Right kidney (tissue), 9 donors: ENCODE measurements at places on chromosomes 4 and X.
A peak's percentile ranks its signal among the peaks of the same experiment; 100 is the strongest.

DNA sequence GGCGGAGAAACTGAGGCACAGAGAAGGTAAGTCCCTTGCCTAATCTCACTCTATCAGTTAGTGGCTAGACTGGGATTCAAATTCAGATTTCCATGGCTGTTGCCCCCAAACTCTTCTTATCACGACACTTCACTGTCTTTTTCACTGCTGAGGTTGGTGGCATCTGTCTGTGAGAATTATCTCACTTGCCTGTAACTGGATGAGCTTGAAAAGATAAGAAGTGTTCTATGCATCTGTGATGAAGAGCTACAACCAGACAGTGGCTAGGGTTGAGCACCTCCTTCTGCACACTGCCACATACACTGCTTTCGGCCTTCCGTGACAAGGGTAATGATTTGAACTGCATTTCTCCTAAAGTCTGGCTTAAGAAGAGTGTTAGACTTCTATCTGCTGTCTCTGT is 107.9 kb upstream of the TEX13D start:
- DNase-seq = no peak

DNA sequence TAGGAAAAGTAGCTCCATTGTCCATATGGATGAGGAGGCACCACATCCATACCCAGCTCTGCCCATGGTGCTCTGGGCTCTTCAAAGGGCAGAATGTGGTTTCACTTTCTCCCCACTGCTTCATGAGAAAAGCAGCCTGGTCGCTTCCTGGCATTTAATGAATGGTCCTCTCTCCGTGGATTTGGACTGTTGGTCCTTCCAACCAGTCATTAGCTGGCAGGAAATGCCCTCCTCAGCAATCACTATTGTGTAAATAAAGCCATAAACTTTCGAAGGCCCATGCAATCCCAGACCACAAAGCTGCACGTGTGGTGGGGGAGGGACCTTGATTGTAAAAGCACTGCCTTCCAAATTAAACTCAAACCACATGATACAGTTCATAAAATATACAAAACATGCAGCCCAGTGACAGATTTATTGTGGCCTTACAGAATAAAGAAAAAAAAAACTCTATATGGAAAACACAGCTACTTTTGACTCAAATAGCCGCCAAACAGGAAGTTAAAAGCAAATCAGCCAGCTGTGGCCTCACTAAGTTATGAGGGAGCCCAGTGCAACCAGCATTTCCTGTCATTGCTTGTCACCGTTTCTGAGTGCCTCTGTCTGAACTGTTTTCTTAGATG is 8.1 kb downstream of the MBNL3 start:
- peak; percentile 50 for DNase-seq

DNA sequence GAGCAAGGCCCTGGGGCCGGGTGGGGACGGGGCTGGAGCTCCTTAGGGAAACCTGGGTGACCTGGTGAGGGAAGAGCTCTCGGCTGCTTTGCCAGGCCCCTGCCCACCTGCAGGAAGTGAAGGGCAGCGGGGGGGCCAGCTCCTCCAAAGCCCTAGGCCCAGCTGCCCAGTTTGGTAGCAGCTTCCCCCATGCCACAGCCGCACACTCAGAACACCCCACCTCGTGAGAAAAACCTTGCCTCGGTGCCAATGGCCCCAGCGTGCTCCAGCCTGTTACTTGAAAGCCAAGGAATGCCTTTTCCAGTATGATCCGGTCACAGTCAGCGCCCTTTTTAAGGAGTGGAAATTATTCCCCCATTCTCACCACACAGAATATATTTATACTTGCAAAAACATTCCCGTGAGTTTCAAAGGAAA is 38.3 kb downstream of the ACOX3 start:
- DNase-seq = no peak

GRCh38 chr4:139922406-139923024 is 231.5 kb downstream of the MAML3 start:
- DNase-seq = no peak

DNA sequence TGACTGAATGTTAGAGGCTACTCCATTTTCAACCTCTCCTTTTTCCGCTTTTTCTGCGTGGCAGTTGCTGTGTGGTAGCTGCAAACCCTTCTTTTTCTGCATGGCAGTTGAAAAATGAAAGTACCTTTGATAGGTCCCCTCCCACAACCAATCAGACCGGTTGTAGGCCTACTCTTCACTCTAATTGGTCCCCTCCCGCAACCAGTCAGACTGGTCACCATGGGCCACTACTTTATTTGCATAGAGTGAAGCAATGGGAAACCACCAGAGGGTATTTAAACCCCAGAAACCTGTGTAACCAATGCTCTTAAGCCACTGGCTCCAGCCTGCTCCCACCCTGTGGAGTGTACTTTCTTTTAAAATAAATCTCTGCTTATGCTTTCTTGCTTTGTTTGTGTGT is 877.8 kb downstream of the FAM133A start:
- no peak for DNase-seq

DNA sequence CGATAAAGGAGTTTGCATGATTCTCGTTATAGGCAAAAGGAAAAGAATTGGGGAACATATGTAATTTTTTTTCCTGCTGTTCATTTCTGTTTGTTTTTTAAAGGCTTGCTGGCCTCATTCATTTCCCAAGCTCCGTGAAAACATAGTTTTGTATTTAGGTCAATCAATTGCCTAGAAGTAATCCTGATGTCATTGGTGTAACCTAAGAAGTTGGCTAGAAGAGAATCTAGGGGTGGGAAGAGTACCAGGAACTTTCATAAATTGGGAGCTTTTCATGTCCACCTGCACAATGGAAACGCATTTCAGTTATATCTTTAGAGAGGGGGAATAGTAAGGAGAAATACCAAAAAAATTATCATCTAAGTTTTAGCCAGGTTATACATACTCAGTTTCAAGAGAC is 3.8 kb downstream of the RAPGEF2 start:
- DNase-seq = no peak

DNA sequence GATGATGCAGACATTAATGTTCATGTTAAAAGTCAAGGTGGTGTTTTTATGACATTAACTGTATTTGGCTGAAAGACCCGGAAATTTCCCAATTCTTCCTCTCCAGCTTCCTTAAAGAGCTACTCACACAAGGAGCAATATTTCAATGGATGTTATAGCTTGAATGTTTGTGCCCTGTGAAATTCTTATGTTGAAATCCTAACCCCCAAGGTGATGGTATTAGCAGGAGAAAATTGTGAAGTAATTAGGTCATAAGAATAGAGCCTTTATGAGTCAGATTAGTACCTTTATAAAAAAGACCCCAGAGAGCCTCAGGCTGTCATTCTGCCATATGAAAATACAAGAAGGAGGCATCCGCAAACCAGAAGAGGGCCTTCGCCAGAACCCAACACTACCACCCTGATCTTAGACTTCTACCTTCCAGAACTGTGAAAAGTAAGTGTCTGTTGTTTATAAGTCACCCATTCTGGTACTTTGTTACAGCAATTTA is 3.6 kb downstream of the TLR1 start:
- DNase-seq = no peak

DNA sequence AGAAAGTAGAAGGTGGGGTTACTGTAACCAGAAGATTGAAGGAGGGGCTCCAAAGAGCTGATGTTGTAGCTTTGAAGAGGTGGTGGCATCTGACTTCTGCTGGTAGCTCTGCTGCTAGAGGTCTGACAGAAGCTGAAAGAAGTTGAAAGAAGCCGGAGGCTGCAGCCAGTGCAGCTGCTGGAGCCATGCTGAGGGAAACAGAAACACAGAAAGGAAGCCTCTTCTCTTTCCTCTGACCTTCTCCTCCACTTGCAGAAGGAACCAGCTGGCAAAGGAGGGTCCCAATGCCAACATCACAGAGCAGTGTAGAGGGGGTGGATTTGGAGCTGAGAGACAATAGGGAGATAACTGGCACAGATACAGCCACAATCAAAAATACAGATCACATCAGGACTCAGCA is 89.3 kb upstream of the HHIP start:
- no peak for DNase-seq

- no peak for DNase-seq
Observed at GRCh38 chr4:153782581-153782980, 6.3 kb downstream of the SFRP2 start.

- DNase-seq = no peak
Observed at GRCh38 chrX:7133050-7133440, 14.5 kb upstream of the STS start.

DNA sequence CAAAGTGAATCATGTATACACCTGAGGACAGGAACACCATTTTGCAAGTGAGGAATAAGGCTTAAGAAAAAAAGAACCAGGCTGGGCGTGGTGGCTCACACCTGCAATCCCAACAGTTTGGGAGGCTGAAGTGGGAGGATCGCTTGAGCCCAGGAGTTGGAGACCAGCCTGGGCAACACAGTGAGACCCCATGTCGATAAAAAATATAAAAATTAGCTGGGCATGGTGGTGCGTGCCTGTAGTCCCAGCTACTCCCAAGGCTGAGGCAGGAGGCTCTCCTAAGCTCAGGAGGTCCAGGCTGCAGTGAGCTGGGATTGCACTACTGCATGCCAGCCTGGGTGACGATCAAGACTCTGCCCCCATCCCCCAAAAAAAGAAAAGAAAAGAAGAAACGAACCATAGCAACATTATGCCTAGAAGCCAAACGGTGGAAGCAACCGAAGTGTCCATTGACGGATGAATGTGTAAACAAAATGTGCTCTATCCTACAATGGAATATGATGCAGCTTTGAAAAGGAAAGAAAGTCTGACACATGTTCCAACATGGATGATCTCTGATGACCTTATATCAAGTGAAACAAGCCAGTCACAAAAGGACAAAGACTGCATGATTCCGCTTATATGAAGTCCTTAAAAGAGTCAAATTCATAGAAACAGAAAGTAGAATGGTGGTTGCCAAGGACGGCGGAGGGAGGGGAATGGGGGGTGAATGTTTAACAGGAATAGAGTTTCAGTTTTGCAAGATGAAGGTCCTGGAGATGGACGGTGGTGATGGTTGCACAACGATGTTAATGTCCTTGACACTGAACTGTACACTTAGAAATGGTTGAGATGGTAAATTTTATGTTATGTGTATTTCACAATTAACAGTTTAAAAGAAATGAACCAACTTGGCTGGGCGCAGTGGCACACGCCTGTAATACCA is 8.6 kb upstream of the KIAA0232 start:
- DNase-seq = no peak

GRCh38 chrX:57586360-57586759 is 5.5 kb upstream of the ZXDB start:
- no peak for DNase-seq

DNA sequence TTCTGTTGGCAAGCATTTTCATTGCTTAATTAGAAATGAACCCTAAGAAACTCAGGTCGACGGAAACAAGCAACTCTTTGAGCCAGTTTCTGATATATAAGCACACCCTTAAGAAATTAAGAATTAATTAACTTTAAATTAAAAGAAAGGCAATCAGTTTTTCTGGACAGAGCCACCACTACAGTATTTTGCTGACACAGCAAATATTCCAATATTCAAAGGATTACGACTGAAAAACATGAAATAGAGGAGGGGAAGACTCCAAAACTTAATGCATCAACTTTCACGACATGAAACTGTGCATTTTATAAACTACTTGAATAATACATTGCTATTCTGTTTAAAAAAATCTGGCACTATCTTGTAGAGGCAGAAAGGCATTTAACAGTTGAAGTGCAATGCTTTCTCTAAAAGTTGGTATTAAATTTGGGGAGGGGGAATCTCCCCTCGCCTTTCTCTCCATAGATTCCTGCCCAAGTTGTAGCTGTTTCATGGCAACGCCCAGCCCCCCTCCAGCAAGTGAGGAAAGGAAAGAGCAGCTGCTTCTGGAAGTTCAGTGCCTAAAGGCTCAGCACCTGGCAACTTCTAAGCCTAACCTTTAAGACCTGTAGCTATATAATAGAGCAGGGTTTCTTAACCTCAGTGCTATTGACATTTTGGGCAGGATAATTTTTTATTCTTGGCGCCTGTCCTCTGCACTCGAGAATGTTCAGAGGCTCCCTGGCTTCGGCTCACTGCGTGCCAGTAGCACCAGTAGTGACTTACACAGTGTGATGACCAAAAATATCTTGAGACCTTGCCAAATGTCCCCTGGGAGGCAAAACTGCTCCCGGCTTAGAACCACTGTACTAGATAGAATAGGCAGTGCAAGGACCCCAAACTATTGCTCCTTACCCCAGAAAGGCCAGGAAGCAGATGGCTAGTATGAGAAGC is 6.7 kb upstream of the ZCCHC18 start:
- no peak for DNase-seq

- DNase-seq = no peak
Observed at GRCh38 chr4:163610648-163611047, 116.2 kb downstream of the TMA16 start.

DNA sequence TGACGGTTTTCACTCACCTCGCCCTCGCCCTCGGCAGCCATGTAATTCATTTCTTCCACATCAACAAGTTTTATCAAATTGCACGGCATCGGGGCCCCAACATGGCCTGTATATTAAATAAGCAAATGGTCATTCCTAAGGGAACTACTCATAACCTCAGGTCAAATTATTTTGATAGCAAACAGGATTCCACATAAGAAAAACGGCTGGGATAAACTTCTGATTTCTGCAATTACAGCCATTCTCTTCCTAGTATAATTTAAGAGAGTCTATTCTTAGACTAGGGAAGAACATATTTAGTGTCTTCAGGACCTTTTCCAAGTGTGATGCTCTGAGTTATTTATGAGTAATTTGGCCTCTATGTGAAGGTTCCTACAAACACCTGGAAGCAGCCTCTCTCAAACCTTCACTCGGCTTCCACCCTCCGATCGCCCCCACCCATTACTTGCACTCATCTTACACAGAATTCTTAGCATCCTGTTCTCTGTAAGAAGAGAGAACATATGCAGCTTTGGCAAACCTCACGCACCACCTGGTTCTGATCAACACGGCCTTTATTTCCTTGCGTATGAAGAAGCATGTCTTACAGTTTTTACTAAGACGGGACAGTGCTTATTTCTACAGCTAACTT is 29.4 kb upstream of the CENPU start:
- no peak for DNase-seq

DNA sequence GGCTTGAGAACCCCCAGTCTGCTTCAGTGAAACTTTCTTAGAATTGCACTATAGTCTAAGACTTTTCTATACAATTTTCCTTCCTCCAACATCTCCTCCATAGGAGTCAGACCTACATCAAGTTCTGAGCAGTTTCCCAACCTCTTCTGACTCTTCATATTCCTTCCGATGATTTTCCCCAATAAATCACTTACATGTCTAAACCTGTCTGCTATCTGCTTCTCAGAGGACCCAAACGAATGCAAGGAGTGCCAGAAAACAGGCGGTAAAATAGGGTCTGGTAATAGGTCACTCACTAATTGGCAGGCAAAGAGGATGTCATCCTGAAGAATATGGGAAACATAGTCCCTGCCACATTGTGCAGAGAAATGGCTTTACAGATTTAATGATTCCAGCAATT is 153.9 kb downstream of the PCDH18 start:
- DNase-seq = no peak

GRCh38 chr4:152321923-152322322 is 214.0 kb downstream of the FBXW7 start:
- DNase-seq = no peak
